ENCODE measurements at places on chromosomes 6 and 20.

GRCh38 chr20:59823491-59824259 lies 109.8 kb downstream of the SYCP2 start:
- DNase-seq, result no peak

GRCh38 chr6:20024978-20025377 lies 187.3 kb downstream of the MBOAT1 start:
- no peak for DNase-seq

GRCh38 chr6:34810936-34811632 lies 19.2 kb downstream of the BLTP3A start:
- DNase-seq, result no peak

- no peak for DNase-seq
These were observed 223.1 kb upstream of the PDE10A start for GRCh38 chr6:165886169-165886568.

GRCh38 chr20:32626859-32627636 lies 41.9 kb upstream of the NOL4L start:
- DNase-seq, result no peak

GRCh38 chr6:73747289-73747688 lies 51.3 kb downstream of the CD109 start:
- DNase-seq, result no peak

- DNase-seq, result no peak
These were observed 38.5 kb downstream of the PLCG1 start for GRCh38 chr20:41175727-41176330.

DNA sequence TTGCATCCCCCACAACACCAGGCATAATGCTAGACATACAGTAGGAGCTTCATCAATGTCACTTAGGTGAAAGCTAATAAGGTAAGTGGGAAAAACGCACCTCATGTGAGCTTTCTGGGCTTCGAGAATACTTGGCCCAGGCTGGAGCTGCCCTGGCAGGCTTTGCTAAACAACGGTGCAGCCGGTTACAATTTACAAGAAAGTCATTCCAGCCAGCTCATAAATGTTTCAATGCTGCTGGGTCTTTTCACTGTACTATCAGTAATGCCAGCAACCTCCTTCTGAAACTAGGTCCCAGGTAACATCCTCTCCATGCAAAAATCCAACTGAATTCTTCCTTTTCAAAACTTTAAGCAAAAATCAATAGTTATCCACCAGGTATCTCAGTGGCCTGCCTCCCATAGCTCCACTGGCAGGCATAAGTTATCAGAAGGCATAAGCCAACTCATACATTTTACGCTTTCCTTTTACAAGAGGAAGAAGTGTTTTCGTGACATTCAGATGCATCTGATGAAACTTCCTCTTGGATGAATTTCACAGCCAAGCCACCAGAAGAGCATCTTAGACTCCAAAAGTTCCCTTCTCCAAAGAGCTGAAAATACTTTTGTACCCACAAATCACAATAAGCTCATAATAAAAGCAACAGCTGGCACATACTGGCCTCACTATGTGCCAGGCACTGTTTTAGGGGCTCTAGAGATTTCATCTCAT lies 56.3 kb downstream of the RTN4IP1 start:
- DNase-seq, result no peak

All from stimulated activated CD8-positive, alpha-beta memory T cell treated with anti-CD3 and anti-CD28 coated beads, Interleukin-15, amount 100 ng/mL, for 48 hours (primary cell).